ELR (cell line): ENCODE measurements at places on chromosomes 1 and 21.

GRCh38 chr1:154471304-154471703, 30.7 kb upstream of the TDRD10 start:
- DNase-seq, result no peak

DNA sequence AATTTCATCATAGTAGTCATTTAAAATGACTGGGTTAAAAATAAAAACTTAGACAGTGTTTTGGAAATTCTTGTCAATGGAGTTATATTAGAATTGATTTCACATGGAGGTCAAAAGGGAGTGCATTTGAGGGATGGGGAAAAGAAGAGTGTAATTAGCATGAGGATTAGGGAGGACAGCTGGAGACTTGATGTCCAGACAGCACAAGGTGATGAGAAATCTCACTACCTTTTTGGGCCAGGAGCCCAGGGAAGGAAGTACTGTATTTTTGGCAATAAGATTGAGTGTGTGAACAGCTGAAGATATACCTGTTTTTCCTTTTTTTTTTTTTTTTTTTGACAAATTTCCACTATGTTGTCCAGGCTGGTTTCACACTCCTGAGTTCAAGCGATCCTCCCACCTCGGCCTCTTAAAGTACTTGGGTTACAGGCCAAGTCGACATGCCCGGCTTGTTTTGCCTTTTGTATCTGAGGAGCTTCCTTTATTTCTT, 163.6 kb downstream of the PAPPA2 start:
- DNase-seq, result no peak

DNA sequence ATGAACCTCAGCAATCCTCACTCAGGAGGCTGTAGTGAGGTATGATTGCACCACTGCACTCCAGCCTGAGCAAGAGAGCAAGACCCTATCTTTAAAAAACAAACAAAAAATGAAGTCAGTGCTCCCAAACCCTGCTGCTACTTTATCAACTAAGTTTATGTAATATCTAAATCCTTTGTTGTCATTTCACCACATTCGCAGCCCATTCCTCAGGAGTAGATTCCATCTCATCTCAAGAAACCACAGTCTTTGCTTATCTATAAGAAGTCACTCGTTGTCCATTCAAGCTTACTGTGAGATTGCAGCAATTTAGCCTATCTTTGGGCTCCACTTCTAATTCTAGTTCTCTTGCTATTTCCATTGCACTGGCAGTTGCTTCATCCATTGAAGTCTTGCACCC, 44.3 kb upstream of the RGL1 start:
- DNase-seq, result no peak

DNA sequence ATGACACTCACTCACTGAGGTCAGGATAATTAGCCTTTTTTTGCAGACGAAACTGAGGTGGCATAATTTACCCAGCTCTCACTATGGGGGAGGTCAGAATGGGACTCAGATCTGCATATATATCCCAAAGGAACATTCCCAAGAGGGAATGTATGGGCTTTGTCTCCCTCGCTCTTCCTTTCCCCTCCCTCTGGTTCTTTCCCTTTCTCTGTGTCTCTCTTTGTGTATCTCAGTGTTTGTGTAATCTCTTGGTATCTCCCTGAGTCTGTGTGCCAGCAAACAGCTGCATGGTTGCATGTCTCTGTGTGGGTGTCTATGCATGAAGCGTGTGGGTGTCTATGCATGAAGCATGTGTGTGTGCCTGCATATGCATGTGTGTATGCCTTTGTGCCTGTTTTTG, 4.7 kb downstream of the TMEM39B start:
- DNase-seq, result no peak

DNA sequence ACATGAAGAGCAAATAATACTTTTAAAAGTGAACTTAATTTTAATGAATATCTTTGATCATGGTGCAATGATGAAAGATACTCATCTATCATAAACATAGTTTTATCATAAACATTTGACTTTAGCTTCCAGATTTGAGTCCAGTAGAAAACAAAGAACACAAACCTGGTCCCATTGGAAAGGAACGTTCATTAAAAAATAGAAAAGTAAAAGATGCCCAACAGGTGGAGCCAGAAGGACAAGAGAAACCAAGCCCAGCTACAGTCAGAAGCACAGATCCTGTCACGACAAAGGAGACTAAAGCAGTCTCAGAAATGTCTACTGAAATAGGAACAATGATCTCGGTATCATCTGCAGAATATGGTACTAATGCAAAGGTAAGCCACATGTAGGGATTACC, 55.6 kb upstream of the MYOCOS start:
- DNase-seq, result peak; percentile 13
